ENCODE measurements at places on chromosomes 3 and 15.

GRCh38 chr15:47035475-47036406 lies 681.6 kb upstream of the SEMA6D start:
- DNase-seq = no peak

DNA sequence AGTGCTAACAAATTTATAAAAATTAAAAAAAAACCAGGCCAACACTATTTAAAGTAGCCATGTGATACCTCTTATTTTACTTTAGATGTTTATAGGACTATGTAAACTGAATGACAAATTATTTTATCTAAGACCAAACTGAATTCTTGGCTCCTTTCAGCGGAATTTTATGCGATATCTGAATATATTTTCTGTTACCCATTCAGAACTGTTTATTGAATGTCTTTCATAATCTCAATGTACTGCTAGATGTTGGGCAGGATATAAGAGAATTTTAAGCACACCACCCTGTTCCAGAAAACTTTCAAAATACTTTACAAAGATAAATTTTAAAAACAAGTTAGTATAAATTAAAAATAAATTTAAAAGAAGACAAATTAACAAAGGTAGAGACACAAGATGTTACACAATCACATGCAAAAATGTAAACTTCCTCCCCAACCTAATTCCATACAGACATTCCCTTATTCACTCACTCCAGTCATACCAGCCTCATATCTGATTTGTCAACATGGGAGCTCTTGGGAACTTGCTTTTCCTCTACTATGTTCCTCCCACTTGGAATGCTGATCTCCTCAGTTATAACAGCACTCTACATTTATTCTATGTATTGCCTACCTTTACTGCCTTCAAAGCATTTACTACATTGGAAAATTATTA lies 154.6 kb upstream of the MBNL1 start:
- no peak for DNase-seq

- DNase-seq = no peak
These were observed 116.9 kb upstream of the LRRFIP2 start for GRCh38 chr3:37291275-37291700.

- DNase-seq = peak; percentile 62
These were observed 383.1 kb upstream of the TPRG1 start for GRCh38 chr3:188788621-188789081.

GRCh38 chr15:38531509-38531908 lies 33.1 kb downstream of the RASGRP1 start:
- no peak for DNase-seq

DNA sequence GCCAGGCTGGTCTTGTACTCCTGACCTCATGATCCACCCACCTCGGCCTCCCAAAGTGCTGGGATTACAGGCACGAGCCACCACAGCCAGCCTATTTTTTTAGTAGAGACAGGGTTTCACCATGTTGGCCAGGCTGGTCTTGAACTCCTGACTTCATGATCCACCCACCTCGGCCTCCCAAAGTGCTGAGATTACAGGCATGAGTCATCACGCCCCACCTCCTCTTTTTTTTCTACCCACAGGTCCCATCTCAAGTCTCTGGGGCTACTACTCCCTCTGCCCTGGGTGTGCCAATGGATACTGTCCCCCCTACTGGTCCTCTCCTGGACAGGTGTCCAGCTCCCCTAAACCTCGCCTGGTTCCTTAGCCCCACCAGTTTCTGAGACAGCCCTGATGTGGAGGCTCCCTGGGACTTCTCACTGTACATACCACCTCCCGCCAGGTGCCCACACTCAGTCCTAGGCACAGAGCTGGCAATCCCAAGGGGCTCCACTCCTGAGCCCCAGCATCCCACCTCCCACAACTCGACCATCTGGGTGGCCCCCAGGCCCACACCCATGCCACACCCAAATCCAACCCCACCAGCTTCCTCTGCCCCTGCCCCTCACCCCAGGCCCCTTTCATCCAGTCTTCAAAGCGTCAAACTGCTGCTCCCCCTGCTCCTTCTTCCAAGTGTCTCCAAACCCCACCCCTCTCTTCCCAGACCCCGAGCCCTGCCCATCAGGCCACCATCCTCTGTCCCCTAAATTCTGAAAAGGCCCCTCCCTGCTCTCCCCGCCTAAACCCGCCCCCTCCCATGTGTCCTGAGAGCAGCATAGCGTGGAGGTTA lies 13.1 kb upstream of the CYP11A1 start:
- DNase-seq = no peak

DNA sequence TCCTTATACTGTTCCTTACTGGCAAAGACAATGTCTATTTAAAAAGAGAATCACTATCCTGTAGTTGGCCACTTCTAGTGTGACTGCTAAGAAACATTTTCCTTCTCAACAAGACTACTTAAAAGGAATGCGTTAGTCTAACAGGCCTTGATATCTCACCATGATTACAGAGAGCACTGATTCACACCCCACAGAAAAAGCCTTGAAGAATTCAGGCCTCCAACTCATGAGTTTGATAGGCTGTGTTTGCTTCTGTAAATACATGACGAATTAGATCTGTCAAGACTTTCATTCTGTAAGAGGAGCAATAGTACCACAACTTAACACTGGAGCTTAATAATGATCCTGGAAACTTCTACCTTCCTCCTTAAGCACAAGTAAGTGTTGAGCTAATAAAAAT lies 432.8 kb upstream of the NR2F2 start:
- no peak for DNase-seq

DNA sequence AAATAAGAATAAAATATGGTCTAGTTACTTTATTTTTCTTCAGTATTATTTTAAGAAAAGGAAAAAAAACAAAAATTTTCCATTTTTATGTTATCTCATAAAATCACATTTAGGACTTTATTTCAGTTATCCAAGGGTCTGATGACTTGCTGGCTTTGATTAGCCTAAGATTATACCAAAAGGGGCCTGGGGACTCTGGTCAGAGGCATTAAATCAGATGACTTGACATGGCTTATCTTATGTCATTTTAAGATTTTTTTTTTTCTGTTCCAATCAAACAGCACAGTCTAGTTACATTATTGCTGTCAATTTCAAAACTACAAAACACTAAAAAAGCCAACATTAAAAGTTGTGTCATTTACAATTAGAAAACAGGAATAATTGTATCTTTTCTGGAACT lies 725.4 kb upstream of the NR2F2 start:
- no peak for DNase-seq

GRCh38 chr3:195451373-195452015 lies 8.7 kb upstream of the ACAP2 start:
- DNase-seq = no peak

DNA sequence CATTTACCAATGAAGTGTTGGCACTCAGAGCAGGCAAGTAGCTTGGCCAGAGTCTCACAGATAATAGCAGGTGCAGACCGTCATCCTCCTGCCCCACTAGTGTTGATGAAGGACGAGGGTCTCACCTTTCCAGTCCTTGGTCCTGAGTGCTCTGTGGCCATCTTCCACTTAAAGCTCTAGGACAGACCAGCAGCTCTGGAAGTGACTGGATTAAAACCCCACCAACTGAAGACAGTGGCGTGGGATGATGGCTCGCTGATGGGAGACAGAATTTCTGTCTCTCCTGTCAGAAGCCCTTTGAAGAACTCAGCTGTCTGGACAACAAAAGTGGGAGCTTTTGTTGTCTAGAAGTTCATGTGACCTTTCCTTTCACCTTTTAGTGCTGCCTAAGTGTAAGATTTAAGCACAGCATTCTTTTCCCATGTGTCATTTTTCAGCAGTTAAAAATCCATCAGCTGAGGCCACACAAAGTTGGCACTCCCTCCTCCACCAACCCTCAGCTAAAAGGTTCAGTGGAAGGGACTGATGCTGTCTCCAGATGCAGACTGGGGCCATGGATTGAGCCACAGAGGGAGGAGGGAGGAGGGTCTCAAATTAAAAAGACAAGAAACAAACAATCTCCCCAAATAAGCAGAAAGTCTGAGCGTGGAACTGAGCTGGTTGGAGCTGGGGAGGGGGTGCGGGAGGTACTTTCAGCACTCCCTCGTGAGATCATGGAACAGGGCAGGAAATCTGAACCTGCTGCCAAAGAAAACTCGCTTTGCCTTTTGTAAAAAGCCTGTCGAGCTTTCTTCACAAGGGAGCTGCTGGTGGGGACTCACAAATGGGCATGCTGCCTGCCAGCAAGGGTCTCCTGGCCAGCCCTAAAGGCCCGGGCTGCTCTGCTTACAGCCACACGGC lies 148.5 kb upstream of the CTDSPL start:
- no peak for DNase-seq

- no peak for DNase-seq
These were observed 77.5 kb downstream of the ATP10A start for GRCh38 chr15:25785641-25786025.

Data from stimulated activated CD4-positive, alpha-beta T cell treated with anti-CD3 and anti-CD28 coated beads, TNF-alpha, amount 100 ng/mL, for 4 hours (primary cell).